ENCODE measurements at places on chromosomes 16 and 17.
A peak's percentile ranks its signal among the peaks of the same experiment; 100 is the strongest.

GRCh38 chr16:77556201-77556873 is 121.5 kb upstream of the ADAMTS18 start:
- DNase-seq, result no peak
- no peak overlapping the region for H3K4me3 ChIP-seq
- no peaks in the 10 kb centered on the region for H3K27me3 ChIP-seq
- H3K27ac ChIP-seq, result no peak overlapping the region

- no peaks in the 10 kb centered on the region for H3K36me3 ChIP-seq
- H3K4me1 ChIP-seq, result no peaks in the 10 kb centered on the region
- no peak for DNase-seq
- no peak overlapping the region for H3K27ac ChIP-seq
- no peaks in the 10 kb centered on the region for H3K27me3 ChIP-seq
- H3K4me3 ChIP-seq, result no peak overlapping the region
These were observed 2.8 kb downstream of the CAPN15 start for GRCh38 chr16:530111-530817.

DNA sequence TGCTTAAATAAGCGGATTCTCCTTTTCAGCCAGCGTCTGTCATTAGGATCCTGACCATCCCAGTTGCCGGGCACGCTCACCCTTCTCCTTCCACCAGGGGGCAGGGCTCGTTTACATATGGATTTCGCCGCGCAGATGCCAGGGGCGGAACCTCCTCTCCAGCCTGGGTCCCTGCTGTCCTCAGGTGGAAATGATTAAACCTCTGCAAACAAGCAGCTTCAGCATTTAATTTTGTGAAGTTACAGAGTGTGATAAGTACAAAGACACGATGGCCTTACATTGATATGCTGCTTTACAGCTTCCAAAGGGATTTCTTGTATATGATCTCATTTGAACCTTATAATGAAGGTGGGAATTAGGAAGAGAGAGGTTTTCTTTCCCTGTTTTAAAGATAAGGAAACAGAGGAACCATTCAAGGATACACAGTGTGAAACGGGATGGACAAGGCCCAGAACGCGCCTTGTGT is 3.9 kb upstream of the KRT28 start:
- peak; percentile 76 for DNase-seq
- H3K4me1 ChIP-seq, result peaks cover 6% of the 10 kb centered on the region
- peaks cover 3% of the 10 kb centered on the region for H3K27me3 ChIP-seq
- no peak overlapping the region for H3K27ac ChIP-seq

- H3K27ac ChIP-seq, result no peak overlapping the region
- no peak for DNase-seq
- H3K27me3 ChIP-seq, result no peaks in the 10 kb centered on the region
- no peaks in the 10 kb centered on the region for H3K36me3 ChIP-seq
- H3K4me1 ChIP-seq, result no peaks in the 10 kb centered on the region
These were observed 148.7 kb downstream of the KCNJ2 start for GRCh38 chr17:70318051-70318450.

- H3K27me3 ChIP-seq, result no peaks in the 10 kb centered on the region
- no peak overlapping the region for H3K4me3 ChIP-seq
- H3K27ac ChIP-seq, result no peak overlapping the region
- no peak for DNase-seq
- H3K4me1 ChIP-seq, result no peaks in the 10 kb centered on the region
- H3K36me3 ChIP-seq, result no peaks in the 10 kb centered on the region
These were observed 448.1 kb upstream of the CA10 start for GRCh38 chr17:52606590-52606989.

DNA sequence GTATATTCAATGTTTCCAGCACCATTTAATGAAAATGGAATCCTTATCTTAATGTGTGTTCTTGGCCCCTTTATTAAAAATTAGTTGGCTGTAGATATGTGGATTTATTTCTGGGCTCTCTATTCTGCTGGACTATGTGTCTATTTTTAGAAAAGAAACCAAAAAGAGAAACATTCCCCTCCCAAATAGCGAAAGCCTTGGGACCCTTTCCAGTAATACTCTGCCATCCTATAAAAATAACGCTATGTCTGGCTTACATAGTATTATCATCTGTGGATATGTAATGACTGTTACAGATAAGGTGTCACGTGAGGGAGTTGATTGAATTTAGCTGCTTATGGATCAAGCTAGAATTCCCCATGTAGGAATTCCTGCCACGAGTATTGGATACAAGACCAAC is 279.3 kb upstream of the KIF2B start:
- no peaks in the 10 kb centered on the region for H3K27me3 ChIP-seq
- no peak overlapping the region for H3K4me3 ChIP-seq
- no peaks in the 10 kb centered on the region for H3K4me1 ChIP-seq
- H3K27ac ChIP-seq, result no peak overlapping the region

DNA sequence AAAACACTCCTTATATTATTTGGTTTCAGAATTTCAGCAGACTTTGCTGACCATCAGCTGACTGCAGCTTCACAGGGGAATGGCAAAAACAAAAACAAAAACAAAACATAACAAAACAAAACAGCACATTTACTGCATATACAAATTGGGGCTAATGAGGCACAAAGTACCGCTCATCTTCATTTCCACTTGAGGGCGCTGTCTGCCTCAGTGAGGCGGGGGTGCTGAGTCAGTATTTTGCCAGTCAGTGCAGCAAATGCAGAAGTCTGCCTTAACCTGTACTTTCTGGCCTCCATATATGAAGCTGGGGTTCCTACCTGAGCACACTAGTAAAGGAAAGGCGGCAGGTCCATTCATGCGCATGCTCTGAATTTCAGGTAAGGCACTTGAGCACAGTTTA is 13.5 kb upstream of the DYNLRB2 start:
- no peak overlapping the region for H3K4me3 ChIP-seq
- DNase-seq, result no peak
- no peaks in the 10 kb centered on the region for H3K27me3 ChIP-seq
- H3K4me1 ChIP-seq, result no peaks in the 10 kb centered on the region
- no peak overlapping the region for H3K27ac ChIP-seq

GRCh38 chr17:75487351-75488070 is 27.8 kb downstream of the CASKIN2 start:
- H3K4me1 ChIP-seq, result no peaks in the 10 kb centered on the region
- H3K27ac ChIP-seq, result no peak overlapping the region
- H3K36me3 ChIP-seq, result peaks cover 11% of the 10 kb centered on the region
- no peaks in the 10 kb centered on the region for H3K27me3 ChIP-seq
- no peak overlapping the region for H3K4me3 ChIP-seq

GRCh38 chr17:46727572-46728348 is 90.7 kb downstream of the WNT3 start:
- no peak overlapping the region for H3K27ac ChIP-seq
- H3K4me3 ChIP-seq, result no peak overlapping the region
- no peak for DNase-seq
- H3K27me3 ChIP-seq, result no peaks in the 10 kb centered on the region
- no peaks in the 10 kb centered on the region for H3K36me3 ChIP-seq

DNA sequence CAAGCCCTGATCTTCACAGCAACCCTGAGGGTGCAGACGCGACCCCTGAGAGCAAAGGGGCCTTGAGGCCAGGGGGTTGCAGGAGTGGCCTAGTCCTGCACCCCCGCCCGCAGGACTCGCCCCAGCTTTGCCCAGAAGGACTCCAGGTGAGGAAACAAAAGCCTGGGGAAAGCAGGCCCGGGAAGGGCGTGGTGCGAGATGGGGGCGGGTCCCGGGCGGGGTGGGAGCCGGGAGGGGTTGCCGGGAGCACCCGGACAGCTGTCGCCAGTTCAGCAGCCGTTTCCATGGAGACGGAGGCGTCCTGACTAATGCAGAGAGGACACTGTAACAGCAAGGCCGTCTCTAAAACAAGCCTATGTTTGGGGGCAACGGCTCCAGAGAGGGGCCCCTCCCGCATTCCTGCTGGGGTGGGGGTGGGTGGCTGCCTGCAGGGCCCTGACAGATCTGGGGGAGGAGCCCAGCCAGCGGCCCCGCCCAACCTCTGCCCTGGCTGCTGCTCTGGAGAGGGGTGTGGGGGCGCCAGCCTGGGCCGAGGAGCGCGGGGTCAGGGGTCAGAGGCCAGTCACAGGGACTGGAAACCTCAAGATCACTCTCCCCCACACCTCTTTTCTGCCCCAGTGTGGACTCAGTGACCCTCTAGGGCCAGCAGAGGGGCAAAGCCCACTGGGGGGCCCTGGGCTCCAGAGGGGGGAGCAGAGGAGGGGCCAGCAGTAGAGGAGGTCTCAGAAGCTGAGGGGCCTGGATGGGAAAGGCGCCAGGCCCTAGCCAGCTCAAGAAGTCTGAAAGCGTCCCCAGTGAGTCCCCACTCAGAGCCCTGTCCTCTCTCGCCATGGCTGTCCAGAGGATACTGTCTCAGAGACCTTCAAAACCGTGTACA is 3.1 kb upstream of the TPPP3 start:
- H3K27ac ChIP-seq, result peak overlapping the region; percentile 67
- peak; percentile 94 for DNase-seq

Measured in right atrium auricular region (tissue), 2 donors.